Fibroblast of skin of back (primary cell): ENCODE measurements at places on chromosomes 4 and X.

DNA sequence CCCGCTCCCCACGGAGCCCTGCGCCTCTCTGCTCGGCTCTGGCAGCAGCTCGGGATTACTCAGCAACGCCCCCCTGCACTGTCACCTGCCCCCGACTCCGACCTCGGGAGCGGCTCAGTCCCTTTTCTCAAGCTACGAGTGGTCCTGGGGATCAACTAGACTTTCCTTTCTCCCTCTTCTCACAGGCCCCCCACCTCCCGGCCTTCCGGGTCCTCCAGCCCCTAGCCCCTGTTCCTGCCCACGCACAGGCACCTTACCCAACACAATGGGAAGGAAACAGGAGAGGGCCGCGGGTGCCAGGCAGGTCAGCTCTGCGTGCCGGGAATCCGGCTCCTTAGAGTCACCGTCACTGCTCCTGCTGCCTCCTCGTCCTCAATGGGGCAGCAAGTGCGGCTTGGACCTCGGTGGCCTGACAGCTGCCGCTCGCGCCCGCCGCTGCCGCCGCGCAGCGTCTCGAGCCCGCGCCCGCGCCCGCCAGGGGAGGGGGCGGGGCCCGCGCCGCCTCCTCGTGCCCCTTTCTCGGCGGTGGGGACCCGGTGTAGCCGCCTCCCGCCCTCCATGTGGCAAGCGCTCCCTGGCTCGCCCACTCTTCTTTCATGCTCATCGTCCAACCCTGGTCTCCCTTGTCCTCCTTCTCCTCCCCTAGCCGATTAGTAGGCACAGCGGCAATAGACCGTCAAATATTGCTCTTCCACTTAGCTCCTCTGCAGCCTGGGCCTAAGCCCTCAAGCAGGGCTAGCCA is at the start of gene RAB9B:
TSS of gene RAB9B (minus strand) at position 455 of the 742 bp plus-strand sequence. CDS start 6,473 bp downstream, outside the sequence.
- peak; percentile 43 for DNase-seq

DNA sequence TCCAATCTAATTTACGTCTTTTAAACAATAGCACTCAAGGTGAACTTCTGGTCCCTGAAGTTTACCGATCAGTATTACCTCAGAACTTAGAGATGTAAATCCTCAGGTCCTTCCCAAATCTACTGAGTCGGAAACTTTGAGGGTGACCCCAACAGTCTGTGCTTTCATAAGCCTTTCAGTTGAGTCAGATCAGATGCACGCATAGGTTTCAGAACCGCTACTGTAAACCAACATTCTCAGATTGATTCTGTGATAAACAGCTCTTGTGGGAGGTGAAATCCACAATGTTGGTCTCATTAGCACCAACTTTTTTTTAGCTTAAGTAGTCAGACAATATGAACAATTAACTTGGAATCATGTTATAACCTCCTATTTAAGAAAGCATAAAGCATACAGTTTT is 86.0 kb downstream of the WWC2 start:
- DNase-seq = no peak

- no peak for DNase-seq
These were observed 302.3 kb upstream of the GATB start for GRCh38 chr4:152062936-152063620.

- no peak for DNase-seq
These were observed 3.5 kb downstream of the MND1 start for GRCh38 chr4:153348006-153348405.

DNA sequence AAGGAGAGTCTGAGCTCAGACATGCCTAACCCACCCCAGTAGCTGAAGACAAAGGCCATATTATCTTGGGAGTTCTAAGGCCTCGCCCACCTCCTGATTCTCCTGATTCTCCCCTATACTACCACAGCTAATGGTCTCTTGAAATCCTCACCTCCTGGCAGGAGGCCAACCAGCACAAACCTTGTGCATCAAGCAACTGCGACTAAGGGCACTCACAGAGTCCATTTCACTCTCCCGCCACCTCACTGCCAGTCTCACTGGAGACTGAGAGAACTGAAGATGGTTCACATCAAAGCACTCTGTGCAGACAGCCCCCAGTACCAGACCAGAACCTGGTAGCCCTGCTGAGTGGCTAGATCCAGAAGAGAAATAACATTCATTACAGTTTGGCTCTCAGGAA is 102.1 kb upstream of the KLF8 start:
- DNase-seq = no peak

- peak; percentile 62 for DNase-seq
These were observed 48.8 kb downstream of the CLDN34 start for GRCh38 chrX:10015723-10016518.

DNA sequence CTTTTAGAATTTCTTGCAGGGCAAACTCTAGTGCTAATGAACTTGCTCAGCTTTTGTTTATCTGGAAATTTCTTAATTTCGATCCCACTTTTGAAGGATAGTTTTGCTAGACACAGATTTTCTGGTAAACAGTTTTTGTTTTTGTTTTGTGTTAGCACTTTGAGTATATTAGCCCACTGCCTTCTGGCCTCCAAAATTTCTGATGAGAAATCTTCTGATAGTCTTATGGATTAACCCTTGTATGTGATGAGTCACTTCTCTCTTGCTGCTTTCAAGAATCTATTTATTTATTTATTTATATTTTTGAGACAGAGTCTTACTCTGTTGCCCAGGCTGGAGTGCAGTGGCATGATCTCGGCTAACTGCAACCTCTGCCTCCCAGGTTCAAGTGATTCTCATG is 27.0 kb upstream of the GIMD1 start:
- DNase-seq = no peak

- DNase-seq = peak; percentile 62
These were observed 18.0 kb downstream of the RPS3A start for GRCh38 chr4:151117371-151117962.

GRCh38 chr4:61517144-61517543 is 317.0 kb downstream of the ADGRL3 start:
- DNase-seq = no peak

- DNase-seq = no peak
These were observed 68.4 kb downstream of the RTL9 start for GRCh38 chrX:110427076-110427475.

DNA sequence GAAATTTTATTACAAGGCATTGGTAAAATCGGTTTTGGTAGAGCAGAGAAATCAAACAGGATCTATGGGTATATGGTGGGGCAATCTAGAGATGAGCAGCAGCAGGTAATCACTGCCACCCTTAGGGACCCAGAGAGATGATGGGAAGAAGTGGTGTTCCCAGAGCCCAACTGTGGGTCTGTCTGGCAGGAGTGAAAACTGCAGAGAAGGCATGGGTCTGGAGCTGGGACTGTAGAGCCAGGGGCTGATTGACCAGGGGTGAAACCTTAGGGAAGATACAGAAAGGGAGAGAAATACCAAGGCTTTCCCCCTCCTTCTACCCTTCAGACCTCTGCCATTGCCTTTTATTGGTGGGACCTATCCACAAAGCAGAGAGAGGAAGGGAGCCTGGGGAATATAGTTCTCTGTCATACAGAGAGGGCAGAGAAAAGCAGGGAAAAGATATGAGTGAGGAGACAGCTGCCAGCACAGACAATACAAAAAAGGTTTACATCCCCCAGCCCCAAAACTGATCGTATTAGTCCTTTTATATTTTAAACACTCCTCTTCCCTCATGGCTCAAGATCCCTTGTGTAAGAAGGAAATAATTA is 28.7 kb downstream of the PDLIM5 start:
- no peak for DNase-seq

- peak; percentile 24 for DNase-seq
These were observed 120.0 kb upstream of the SORBS2 start for GRCh38 chr4:185931986-185932385.

DNA sequence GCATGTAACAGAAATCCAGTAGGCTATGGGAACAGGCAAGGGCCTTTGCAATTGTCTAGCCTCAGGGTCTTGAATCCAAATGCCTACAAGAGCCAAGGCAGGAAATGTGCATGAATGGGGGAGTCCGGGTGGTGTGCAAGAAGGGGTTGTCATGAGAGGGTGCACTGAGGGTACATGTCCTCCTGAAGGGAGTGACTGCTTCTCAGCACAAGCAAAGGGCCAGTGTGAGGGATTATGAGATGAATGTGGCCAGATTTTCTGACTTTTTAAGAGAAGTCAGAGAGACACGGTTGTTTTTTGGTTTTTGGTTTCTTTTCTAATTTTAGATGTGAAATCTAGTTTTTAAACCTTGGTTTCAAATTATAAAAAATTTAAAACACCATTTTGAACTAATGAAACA is 76.5 kb upstream of the LSM6 start:
- DNase-seq = no peak

DNA sequence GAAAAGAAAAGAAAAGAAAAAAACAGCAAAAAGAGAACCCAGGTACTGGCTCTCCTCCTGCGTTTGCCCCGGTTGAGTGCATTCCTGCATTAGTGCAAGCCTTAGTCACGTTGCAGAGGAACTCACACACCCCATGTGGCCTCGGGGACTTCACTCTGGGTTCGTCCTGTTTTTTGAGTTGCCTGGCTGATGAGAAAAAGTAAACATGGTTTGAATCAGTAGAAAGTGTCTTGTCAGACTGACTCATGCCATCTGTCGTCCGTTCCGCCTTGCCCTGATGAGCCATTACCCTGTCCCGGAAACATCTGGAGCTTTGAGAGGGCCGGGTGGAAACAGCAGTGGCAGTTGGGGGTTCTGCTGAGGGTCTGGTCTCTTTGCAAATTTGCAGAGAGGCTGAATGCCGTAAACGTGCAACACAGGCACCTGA is 16.3 kb downstream of the CD99 start:
- peak; percentile 98 for DNase-seq

DNA sequence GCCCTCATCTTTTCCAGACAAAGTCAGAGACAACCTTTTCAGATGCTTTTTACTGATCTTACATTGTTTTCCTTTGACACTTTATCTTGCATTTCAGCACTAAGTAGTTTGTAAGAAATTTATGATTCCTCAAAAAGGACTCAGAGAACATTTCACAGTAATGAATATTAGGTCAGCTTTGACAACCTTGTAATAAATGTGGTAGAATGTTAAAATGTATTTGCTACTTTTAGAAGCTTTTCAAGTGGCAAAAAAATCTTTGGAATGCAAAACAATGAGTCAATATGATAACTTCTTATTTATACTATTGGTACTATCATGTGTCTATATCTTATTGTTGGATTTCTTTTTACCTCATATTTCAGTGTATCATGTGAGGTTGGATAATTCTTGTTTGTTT is 146.2 kb upstream of the FAT4 start:
- peak; percentile 54 for DNase-seq

DNA sequence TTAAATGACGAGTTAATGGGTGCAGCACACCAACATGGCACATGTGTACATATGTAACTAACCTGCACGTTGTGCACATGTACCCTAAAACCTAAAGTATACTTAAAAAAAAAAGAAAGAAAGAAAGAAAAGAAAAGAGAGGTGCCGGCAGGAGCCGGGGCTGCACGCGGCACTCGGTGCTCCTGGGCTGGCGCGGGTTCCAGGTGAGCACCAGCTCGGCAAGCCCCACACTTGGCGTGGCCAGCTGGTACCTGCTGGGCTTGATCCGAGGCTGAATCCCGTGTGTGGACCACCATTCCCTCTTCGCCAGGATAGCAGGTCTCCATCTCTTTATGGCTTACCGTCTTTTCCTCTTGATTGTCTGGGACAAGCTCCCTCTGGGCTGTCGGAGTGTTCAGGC is 17.9 kb upstream of the HERC6 start:
- no peak for DNase-seq

DNA sequence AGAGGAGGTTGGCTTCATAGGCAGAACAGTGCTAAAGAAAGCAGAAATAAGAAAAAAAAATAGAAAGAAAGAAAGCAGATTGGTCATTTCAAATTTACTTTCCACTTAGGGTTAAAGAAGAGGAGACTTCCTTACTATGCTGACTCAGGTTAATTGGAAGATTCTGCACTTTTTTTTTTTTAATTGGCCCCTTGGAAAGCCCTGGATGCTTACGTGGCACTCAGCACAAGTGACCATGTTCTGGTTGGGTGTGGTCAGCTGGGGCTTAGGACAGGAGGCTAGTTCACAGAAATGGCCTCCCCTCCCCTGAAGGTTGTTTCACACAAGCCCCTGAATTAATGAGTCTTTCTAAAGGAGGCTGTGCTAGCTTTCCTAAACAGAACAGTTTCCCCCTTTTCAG is 14.5 kb downstream of the MAGEA9B start:
- DNase-seq = no peak

- DNase-seq = no peak
These were observed 25.7 kb downstream of the GEMIN8 start for GRCh38 chrX:14003876-14004425.

DNA sequence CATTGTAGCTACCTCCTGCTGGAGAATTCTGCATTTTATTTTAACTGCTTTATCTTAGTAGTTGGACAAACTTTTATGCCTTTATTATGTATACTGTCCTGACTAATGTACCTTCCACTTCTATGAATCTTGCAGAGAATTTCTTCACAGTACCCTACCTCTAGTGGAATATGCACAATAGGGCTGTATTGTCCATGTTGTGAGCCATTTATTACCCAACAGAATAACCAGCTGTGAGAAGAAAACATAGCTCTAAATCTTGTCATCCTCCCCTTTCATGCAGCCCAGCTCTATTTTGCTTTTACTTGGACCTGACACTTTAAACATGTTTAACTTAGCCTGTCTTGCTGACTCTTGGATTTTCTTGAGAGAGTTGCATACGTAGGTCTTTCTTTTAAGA is 56.2 kb downstream of the MCUB start:
- no peak for DNase-seq

DNA sequence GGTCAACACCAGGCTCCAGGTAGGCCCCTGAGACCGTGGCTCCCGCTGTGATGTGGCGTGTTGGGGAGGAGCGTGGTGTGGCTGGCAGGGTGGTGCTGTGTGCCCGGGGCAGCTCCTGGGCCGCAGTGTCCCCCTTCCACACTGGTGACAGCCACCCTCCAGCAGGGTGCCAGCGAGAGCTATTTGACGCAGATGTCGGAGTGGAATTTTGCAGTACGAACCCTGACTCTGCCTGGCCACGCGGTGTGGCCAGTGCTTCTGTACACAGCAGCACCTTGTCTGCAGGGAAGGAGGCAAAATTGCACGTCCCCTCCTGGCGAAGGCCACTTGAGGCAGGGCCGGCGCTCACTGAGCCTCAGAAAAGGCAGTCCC is 53.2 kb downstream of the CPZ start:
- no peak for DNase-seq

DNA sequence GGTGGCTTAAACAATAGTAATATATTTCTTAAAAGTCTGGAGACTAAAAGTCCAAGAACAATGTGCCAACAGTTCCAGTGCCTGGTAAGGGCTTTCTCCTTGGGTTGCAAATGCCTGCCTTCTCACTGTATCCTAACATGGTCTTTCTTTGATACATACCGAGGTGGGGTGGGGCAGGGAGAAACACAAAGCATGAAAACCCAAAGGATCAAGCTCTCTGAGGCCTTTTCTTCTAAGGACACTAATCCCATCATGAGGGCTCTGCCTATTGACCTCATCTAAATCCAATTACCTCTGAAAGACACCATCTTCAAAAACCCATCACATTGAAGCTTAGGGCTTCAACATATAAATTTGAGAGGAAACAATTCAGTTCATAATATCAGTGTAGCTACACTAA is 311.3 kb downstream of the GRID2 start:
- no peak for DNase-seq
